ENCODE measurements at places on chromosomes 6 and 20. TPM values are rescaled to one million over a fixed set of nuclear protein-coding genes. Genes with fewer than 3 reads are reported as not detected.

Gene METTL24
- 5.8 TPM for total RNA-seq

Gene ABT1
- total RNA-seq = 8.7 TPM

Gene EMILIN3
- total RNA-seq = 16.4 TPM

Gene ALDH5A1
- total RNA-seq = 38.7 TPM

Gene RBPJL
- 0.20 TPM for total RNA-seq

Gene SLC22A7
- total RNA-seq = 0.20 TPM

Gene MLIP
- 28.6 TPM for total RNA-seq

Gene BPIFB1
- 0.28 TPM for total RNA-seq

Gene PTK6
- total RNA-seq = not detected

Gene RAD21L1
- 0.28 TPM for total RNA-seq

Gene OLIG3
- 1.1 TPM for total RNA-seq

Gene HLA-DPA1
- 23.1 TPM for total RNA-seq

Gene SLC22A2
- 39.2 TPM for total RNA-seq

Gene DEFB132
- total RNA-seq = not detected

Gene NDUFAF5
- 33.3 TPM for total RNA-seq

Gene LY86
- 7.8 TPM for total RNA-seq

Gene FAM83D
- 5.8 TPM for total RNA-seq

Gene NMBR
- 1.5 TPM for total RNA-seq

Gene HFE
- 5.9 TPM for total RNA-seq

Gene SPATS1
- total RNA-seq = 0.88 TPM

Gene PEX3
- 35.0 TPM for total RNA-seq

Gene FHL5
- total RNA-seq = 6.5 TPM

Gene PPIL6
- 15.3 TPM for total RNA-seq

Gene DTD1
- total RNA-seq = 54.1 TPM

Gene FGD2
- 5.5 TPM for total RNA-seq

Gene ERVFRD-1
- total RNA-seq = not detected

Measured in spinal cord (tissue), 10 donors.